ENCODE measurements at places on chromosomes 7 and 10.

DNA sequence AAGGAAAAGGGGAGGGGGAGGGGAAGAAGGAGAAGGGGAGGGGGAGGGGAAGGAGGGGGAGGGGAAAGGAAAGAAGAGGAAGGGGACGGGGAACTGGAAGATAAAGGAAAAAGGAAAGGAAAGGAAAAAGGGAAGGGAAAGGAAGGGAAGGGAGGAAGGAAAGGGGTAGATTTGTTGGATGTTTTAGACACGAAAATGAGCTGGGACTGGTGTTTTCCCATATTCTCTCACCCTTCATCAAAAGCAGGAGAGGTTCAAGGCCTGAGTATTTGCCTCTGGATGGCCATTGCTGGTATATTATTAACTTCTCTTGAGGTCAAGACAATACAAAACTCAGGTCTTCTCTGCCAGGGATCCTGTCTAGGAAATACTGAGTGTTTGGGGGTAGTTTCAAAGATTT, 652.7 kb downstream of the ANKRD7 start:
- DNase-seq: no peak

GRCh38 chr7:44849259-44849884, 1.5 kb upstream of the H2AZ2 start:
- DNase-seq: no peak

DNA sequence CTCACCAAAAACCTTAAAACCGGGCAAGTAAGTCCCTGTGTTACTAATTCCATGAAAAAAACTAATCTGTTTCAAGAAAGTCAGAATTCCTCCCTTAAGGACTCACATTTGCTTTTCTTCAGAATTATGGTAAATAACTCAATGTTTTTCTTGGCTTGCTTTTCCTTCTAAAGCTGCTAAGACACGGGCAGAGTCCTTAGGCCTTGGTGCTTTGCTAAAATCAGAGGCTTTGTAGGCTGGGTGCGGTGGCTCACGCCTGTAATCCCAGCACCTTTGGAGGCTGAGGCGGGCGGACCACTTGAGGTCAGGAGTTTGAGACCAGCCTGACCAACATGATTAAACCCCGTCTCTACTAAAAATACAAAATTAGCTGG, 32.0 kb downstream of the GNA12 start:
- DNase-seq: no peak

DNA sequence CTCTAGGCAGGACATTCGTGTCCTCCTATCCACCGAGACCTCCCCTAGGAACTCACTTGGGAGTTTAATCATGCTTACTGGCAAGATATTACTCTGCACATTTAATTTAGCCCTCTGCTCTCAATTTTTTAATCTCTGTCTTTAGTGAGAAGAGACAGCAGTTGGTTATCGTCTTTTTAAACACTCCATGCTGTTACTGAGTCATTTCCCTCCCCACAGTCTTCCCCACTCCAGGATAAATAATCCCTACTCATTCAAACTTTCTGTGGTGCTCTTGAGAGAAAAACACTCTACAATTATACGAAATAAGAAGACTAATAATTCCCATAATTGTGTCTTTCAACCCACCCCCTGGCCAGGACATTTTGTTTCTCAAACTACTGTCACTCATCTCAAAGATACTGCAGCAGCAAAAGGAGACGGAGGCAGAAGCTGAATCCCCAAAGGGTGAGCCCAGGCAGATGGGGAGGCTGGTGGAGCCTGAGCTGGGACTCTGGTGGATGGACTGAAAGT, 84.2 kb downstream of the ANK3 start:
- DNase-seq: no peak

GRCh38 chr7:93632371-93632770, 57.8 kb upstream of the CALCR start:
- no peak for DNase-seq

Measured in GM18507 (cell line).